ENCODE measurements at places on chromosomes 2 and 18. TPM values are rescaled to one million over a fixed set of nuclear protein-coding genes. Genes with fewer than 3 reads are reported as not detected.
A peak's percentile ranks its signal among the peaks of the same experiment; 100 is the strongest.

DNA sequence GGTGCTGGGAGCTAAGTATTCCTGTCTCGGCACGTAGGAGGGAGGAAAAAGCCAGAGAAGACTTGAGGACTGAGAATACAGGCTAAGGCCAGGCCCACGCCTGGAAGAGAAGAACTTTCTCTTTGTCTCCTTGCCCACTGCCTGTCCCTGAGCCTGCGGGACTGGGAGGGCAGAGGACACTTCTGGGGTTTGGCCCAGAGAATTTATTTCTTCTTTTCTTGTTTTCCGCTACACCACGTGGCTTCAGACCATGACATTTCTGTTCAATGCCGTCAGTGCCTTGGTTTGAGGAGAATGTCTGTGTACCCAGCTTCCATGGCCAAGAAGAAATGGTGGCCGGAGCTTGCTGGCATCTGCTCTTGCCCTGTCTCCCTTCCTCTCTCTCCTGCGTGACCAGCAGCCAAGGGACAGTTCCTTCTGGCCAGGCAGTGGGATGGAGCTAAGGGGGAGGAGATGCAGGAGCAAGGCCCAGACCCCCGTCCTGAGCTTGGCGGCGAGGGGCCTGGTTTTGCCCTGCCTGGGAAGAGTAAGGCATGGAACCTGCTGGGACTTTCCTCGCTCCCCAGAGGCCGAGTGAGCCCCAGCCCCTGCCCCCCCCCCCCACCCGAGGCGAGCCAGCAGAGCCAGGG, 140.3 kb downstream of the KLHL29 start:
- no peak for DNase-seq

GRCh38 chr2:135581282-135581681, 50.0 kb downstream of the R3HDM1 start:
- DNase-seq, result no peak

GRCh38 chr2:225920621-225921220, 521.2 kb downstream of the NYAP2 start:
- DNase-seq, result no peak

GRCh38 chr2:23782646-23783045, 144.3 kb downstream of the ATAD2B start:
- no peak for DNase-seq

CHMP1B gene
- 44.8 TPM for total RNA-seq

DNA sequence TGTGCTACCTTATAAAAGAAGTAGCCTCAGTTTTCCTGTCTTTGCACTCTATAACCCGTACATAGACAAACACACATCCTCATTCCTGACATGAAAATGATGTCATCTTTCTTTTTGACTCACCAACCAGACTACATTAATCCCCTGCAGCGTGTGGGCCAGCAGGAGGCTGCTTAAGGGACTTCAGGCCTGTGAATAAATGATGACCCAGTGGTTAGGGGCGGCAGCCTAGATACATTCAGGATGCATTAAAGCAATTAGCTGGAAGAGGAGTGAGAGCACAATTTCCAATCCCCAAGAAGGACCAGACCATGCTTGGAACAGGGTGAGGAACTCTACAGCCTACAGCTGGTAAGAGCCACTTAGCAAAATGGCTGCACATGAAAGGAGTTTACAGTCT, 57.3 kb upstream of the KLF7 start:
- DNase-seq, result no peak

GRCh38 chr18:52764316-52764715, 424.3 kb downstream of the DCC start:
- no peak for DNase-seq

RAPGEF4 gene
- 11.6 TPM for total RNA-seq

ALLC gene
- total RNA-seq, result 0.16 TPM

- no peak for DNase-seq
Observed at GRCh38 chr2:21032338-21033236, 11.3 kb downstream of the APOB start.

GRCh38 chr18:39311111-39311712, 1745.6 kb upstream of the CELF4 start:
- no peak for DNase-seq

DNA sequence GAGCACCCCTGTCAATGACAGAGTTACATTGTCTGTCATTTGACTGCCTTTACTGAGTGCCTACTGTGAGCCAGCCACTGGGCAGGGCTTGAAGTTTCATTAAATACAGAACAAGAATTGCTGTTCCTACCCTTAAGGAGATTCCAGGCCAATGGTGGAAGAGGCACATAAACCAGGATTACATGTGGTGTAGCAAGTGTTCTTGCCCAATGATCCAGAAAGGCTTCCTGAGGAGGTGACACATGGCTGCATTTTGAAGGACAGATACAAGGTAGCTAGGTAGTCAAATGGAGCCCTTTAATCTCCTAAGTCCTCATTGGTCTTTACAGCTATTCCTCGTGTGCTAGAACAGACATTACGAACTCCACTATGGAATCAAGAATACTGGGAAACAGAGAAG, 312.7 kb downstream of the ETAA1 start:
- no peak for DNase-seq

DNA sequence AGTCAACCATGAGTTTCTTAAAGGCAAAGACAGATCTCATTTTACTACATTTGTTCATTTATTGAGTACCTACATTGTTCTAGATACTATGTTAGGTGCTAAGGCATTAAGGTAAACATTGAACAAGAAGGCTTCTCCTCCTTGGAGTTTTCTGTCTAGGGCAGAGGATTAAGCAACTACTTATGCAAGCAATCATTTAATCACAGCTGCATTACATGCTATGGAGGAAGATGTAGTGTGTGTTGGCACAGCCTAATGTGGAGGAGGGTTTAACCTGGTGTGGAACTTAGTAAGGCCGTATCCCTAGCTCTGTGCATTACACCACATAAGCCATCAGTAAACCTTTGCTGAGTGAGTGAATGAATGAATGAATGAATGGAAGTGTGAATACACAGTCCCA, 106.5 kb upstream of the MAP3K20 start:
- no peak for DNase-seq

SDC1 gene
- 51.8 TPM for total RNA-seq

DNA sequence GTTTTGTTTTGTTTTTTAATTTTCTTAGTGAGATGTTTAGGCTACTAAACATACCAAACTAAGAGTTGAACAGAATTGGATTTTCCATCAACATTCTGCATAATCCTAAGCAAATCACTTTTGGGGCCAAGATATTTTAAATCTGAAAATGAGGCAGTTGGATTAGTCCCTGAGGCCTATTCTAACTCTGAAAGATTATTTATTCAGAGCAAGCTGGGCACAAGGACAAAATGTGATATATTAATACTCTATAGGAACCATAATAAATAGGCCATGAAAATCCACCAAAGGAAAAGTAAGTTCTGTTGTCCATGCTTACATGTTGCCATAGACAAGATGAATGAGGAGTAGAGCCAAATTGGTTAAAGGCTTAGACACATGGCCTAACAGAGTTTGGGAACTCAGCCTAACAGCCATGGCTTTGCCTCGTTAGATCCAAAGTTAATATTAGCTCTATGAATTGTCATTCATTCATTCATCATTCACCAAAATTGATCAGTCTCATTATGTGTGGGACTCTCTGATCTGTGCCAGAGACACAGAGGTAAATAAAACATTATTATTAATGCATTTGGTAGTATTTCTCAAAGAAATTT, 183.5 kb downstream of the SCG2 start:
- no peak for DNase-seq

- peak; percentile 37 for DNase-seq
Observed at GRCh38 chr2:219688560-219689445, 61.4 kb downstream of the SLC4A3 start.

FBXO41 gene
- 1.6 TPM for total RNA-seq

DNA sequence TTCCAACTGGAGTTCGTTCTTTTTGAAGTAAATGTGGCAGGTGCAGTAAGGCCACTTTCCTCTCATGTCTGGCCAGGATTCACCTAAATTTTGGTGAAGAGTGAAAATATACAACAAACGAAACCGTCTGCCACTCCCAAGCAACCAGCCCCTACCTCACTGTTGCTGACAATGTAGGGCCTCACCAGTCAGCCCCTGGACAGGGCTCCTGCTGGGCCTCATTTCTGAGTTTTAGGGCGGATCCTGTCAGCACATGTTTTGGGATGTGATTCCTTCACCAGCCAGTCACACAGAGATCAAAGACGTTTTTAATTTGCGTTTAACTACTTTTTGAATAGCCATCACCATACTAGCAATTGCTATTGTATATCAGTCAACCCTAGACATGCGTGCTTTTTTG, 185.0 kb downstream of the WDR7 start:
- DNase-seq, result no peak

- DNase-seq, result no peak
Observed at GRCh38 chr18:6396847-6397246, 17.9 kb downstream of the L3MBTL4 start.

GRCh38 chr18:44730803-44731529, 50.3 kb downstream of the SETBP1 start:
- DNase-seq, result no peak

DNA sequence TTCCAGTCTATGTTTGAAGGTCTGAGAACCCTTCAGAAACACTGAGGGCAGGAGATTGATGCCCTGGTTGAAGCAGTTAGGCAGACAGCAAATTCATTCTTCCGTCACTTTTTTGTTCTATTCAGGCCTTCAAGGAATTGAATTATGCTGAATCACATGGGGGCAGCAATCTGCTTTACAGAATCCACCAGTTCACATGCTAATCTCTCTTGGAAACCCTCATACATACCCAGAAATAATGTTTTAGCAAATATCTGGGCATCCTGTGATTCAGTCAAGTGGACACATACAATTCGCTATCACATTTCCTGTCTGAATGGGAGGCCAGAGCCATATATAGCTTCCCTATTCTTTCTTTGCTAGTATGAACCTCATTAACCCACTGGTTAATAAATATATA, 301.4 kb upstream of the CNTNAP5 start:
- no peak for DNase-seq

DNA sequence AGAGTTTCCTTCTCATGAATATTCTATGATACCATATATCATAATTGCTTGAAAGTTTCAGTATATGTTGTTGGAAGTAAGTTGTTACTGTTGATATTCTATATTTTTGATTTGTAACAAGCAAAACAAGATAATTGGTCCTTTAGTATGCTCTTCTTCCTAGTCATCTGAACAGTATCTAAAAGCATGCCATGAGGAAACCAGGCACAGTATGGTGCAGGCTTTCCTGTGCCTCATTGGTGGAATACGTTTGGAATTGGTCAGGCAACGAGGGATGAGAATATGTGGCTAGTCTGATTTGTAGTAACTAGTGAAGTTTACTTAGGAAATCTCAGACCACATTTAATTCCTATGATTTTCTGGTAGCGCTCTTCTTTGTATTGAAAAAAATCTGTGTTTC, 22.8 kb downstream of the ASXL3 start:
- no peak for DNase-seq

CASP8 gene
- total RNA-seq, result 28.8 TPM

AQP12B gene
- not detected for total RNA-seq

DNA sequence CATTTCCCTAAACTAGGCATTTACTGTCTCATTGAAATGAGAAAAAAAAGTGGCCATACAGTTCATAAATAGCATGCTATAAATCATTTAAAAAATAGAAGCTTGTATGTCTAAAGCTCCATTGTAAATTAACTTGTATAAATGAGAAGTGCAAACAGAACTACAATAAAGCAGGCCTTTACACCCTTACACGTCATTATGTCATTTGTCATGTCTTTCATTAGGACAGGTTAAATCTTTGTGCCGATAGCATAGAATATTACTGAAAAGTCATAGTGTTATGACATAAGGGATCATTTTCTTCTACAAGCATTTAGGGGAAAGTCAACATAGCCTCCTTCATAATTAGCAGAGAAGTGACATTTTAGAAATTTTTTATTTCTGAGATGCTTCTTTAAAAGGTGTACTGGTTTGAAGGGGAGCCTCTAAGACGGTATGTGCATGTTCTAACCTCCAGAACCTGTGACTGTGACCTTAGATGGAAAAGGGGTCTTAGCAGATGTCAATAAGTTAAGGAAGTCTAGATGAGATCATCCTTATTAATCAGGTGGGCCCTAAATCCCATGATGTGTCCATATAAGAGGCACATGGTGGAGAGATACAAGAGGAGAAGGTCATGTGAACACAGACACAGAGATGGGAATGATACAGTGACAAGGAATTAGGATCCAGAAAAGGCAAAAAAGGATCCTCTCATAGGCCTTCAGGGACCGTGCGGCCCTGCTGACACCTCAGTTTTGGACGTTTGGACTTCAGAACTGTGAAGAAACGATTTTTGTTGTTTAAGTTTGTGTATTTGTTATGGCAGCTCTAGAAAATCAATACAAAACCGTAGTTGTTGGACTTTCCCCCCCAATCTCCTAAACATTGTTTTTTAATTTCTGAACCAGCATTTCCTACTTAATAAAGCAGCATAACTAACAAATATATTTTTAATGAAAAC, 863.7 kb downstream of the MBD2 start:
- DNase-seq, result no peak

DNA sequence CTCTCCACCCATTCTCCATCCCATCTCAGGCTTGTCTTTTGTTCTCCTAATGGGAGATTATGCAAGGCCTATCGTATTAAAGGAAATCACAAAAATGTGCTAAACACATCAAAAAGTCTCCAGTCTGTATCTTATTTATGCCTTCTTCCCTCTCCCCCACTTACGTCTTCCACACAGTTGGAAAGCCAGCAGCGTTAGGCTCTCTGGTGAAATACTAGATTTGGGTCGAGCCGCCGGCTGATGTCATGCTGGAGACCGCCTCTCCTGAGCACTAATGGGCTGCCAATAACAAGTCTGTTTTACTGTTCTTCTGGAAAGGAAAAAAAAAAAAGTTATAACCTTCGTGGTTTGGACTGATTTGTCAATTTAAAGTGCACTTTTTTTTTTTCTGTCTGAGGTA, 182.7 kb upstream of the SIX2 start:
- DNase-seq, result no peak

- no peak for DNase-seq
Observed at GRCh38 chr2:127429844-127430425, 11.7 kb downstream of the PROC start.

DNA sequence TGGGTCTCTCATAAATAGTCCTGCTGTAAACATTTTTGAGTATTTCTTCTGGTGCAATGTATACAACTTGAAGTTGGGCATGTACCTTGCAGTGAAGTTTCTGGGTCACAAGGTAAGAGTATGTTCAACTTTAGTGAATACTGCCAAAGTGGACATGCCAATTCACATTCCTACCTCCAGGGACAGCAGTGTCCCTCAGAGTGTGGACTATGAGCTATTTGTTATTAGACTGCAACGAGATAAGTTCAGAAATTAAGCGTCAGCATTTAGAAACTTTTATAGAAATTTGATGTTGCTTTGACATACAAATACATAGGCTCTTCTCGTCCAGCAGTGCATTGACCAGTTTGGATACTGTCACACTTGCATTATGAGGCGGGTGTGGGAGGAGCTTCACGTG, 7.2 kb upstream of the ACKR3 start:
- no peak for DNase-seq

Data from breast epithelium (tissue), 4 donors.